ENCODE measurements at places on chromosomes 3 and 15.
A peak's percentile ranks its signal among the peaks of the same experiment; 100 is the strongest.

- ATAC-seq = peak; percentile 51
These were observed 62.6 kb downstream of the SMAD3 start for GRCh38 chr15:67127965-67128364.

DNA sequence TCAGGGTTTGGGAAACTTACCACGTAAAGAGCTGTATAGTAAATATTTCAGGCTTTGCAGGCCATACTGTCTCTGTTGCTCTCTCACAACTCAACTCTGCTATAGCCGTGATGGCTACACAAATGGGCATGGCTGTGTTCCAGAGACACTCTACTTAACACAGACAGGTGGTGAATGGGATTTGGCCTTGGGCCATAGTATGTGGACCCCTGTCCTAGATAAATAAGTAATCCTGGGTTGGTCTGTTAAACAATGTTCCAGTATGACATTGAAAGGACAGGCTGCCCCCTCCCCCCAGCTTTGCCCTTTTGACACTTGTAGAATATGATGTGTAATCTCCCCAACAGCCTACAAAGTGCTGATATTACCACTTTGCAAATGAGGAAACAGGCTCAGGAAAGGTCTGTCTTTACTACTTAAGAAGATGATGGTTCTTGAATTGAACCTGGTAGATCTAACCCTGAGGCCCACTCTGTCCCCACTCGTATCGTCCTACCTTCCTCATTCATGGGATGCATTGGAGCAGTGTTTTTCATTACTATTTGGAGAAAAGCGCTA, 38.4 kb downstream of the SLCO3A1 start:
- ATAC-seq = no peak

GRCh38 chr15:64009241-64009640, 37.0 kb downstream of the DAPK2 start:
- ATAC-seq = no peak

DNA sequence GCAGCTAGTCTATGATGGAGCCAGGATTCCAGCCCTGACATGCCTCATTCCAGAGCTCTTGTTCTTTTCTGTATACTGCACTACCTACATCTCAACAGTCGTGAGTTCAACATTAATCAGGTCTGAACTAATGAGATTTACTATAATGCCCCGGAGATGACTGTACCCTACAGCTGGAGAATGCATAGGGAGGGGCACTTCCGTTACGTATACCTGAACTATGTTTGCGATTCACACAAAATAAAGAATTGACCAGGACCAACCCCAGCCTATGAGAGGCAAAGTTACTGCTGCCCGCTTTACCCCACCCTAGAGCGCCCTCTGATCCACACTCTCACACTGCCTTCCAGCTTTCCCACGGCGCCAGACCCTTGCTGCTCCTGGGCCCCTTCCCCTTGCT, 97.0 kb downstream of the IGF2BP2 start:
- no peak for ATAC-seq

DNA sequence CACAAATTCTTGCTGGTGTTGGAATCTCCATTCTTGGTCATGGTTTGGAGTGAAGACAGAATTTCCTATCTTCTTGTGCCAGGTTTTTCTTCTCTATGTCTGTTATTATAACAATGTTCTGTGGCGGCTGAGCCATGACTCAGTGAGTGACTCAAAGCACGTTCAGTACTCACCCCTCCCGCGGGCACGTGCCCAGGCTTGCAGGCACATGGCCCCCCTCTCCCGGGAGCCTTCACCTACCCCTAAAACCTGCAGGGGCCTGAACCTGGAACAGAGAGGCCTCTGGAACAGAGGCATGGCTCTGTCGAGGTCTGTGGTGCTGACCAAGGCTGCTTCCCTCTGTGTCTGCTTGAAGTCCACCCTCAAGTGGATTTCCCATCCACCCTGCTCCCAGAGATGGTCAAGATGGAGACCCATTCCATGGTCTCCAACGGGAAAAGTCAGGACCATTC, 27.6 kb downstream of the PLXNB1 start:
- ATAC-seq = no peak

- ATAC-seq = no peak
These were observed 464.5 kb upstream of the TGFBR2 start for GRCh38 chr3:30141927-30142326.

DNA sequence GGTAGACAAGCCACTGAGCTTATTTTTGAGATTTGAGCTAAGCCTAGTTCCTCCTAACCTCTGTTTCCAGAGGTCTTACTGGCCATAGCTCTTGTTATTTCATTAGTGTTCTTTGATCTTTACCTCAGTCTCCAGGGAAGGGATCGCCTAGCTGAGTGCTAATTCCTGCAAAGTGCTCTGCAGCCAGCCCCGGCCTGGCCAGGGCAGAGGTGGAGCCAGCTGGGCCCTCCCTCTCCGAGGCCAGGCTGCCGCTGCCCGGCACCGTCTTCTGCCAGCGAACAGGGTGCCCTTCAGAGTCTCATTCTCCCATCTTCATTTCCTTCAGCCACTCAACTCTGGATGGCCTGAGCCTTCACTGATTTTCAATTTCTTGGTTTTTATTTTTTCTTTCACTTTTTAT, 19.7 kb downstream of the FAN1 start:
- ATAC-seq = no peak

- ATAC-seq = no peak
These were observed 6.4 kb upstream of the RTP3 start for GRCh38 chr3:46491089-46492070.

DNA sequence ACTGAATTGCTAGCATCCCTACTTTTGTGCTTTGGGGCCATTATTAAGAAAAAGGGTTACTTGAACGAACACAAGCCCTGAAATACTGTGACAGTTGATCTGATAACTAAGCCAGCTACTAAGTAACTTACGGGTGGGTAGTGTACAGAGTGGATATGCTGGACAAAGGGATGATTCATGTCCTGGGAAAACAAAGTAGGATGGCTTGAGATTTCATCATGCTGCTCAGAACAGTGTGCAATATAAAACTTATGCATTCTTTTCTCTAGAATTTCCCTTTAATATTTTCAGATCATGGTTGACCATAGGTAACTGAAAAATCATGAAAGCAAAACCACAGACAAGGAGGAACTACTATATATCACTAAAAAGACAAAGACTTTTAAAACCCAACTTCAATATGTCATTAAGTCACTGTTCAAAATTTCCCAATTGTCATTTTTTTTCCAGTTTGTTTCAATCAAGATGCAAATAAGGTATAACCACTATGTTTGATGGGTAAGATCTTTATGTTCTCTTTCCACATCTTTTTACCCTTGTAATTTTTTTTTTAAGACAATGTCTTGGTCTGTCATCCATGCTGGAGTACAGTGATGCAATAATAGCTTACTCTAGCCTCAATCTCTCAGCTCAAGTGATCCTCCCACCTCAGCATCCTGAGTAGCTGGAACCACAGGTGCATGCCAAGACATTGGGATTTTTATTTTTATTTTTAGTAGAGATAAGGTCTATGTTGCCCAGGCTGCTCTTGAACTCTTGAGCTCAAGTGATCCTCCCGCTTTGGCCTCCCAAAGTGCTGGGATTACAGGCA, 67.7 kb downstream of the IFT80 start:
- ATAC-seq = no peak

DNA sequence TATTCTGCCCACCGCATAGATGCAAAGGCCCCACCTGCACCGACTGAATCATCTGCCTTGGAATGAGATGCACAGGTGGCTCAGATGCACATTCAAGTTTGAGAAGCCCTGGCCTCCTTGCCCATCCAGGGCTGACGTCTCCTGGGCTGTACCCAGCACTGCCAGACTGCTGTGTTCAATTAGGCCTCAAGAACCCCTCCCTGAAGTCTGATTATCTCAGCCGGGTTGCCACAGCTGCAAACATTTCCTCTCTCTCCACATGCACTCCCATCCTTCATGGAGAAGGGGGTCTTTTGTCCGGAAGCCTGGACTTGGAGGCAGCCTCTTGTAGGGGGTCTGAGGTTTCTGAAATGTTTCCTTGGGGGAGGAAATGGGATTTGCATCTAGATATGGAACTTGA, 459.4 kb upstream of the PROK2 start:
- ATAC-seq = no peak

GRCh38 chr3:59433546-59433945, 383.7 kb upstream of the CFAP20DC start:
- no peak for ATAC-seq

- no peak for ATAC-seq
These were observed 35.0 kb downstream of the ZXDC start for GRCh38 chr3:126440709-126440995.

- no peak for ATAC-seq
These were observed 672 bp downstream of the AADAC start for GRCh38 chr3:151814588-151814987.

- no peak for ATAC-seq
These were observed 28.9 kb downstream of the C3orf20 start for GRCh38 chr3:14703791-14704190.

DNA sequence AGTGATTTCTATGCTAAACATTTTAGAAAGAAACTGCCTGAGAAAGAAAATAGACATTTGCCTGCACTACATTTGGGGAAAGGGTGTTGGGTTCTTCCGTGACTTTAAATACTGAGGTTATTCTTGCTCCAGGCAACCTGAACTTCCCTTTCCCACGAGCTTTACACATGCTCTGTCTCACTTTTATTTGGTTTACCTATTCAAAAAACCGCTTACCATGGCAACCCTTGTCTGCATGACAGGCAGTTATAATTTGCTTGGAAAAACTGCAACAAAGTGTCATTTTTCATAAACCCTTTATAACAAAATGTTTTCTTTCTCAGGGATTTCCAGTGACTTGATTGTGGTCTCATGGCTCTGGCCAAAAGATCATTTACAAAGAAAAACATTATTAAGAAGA, 416.3 kb upstream of the MEIS2 start:
- no peak for ATAC-seq

DNA sequence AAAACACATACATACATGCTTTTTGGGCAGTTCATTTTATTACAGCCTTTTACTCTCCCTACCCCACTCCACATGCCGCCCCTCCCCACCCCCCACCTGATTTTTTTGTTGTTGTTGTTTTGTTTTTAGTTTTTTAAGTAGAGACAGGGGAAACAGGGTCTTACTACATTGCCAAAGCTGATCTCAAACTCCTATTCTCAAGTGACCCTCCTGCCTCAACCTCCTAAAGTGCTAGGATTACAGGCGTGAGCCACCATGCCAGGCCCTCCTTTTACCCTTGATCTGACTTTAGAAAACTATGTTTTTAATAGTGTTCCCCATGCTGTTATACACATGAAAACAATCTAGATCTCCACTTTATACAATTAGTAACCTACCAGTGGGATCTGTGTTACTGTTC, 14.8 kb downstream of the PDE12 start:
- ATAC-seq = no peak

DNA sequence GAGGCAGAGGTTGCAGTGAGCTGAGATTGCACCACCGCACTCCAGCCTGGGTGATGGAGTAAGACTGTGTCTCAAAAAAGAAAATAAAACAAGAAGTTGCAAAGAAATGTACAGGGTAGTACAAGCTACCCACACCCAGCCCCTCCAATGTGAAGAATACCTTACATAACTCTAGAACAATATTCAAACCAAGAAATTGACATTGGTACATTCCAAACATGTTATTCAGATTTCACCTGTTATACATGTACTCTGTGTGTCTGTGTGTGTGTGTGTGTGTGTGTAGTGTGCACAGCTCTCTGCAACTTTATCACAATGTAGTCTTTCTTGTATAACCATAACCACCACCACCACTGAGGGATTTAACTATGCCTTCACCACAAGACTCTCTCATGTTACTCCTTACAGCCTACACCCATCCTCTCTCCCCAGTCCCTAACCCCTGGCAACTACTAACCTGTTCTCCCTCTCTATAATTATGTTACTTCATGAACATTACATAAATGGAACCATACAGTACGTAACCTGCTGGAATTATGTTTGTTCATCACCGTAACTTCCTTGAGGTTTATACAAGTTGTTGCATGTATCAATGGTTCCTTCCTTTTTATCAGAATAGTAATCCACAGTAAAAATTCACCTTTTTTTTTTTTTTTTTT, 16.2 kb upstream of the TJP1 start:
- no peak for ATAC-seq

- no peak for ATAC-seq
These were observed 755.1 kb downstream of the ROBO2 start for GRCh38 chr3:77795013-77795412.

- no peak for ATAC-seq
These were observed 68.0 kb downstream of the TIPARP start for GRCh38 chr3:156742401-156742800.

- no peak for ATAC-seq
These were observed 2.4 kb upstream of the PDCD6IP start for GRCh38 chr3:33795856-33796536.
